ENCODE measurements at places on chromosomes 6 and 20.

DNA sequence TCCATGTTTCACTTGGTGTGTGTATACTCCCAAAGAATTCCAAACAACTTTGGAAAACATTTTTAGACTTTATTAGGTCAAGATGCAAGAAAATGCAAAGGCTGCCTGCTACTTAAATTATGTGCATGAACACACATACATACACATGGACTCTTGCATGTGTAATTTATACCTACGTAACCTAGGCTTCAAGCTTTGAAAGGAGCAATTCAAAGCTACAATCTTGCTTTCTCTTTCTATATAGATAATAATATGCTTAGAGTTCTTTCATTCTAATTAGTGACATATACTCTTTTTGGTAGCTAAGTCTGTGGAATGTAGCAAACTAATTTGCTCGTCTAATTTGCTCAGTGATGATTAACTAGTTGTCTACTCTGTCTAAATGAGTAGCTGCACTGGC, 146.5 kb downstream of the EPHA7 start:
- DNase-seq, result no peak

DNA sequence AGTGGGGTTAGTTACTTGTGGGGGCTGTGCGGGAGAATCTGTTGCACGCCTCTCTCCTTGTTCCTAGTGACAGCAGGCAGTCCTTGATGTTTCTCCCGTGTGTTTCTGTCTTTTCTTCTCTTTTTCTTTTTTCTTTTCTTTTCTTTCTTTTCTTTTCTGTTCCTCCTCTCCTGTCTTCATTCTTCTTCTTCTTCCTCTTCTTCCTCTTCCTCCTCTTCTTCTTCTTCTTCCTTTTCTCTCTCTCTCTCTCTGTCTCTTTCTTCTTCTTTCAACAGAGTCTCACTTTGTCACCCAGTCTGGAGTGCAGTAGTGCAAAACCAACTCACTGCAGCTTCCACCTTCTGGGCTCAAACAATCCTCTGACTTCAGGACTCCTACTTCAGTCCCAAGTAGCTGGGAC, 6.8 kb upstream of the AIG1 start:
- no peak for DNase-seq

- peak; percentile 89 for DNase-seq
Measured at GRCh38 chr6:46719099-46719498, 16.1 kb downstream of the PLA2G7 start.

GRCh38 chr20:24816907-24817306, 132.2 kb upstream of the CST7 start:
- DNase-seq, result no peak

- DNase-seq, result peak; percentile 78
Measured at GRCh38 chr20:17875106-17875980, 93.3 kb downstream of the SNX5 start.

- peak; percentile 79 for DNase-seq
Measured at GRCh38 chr20:63497946-63498935, 642 bp downstream of the EEF1A2 start.

DNA sequence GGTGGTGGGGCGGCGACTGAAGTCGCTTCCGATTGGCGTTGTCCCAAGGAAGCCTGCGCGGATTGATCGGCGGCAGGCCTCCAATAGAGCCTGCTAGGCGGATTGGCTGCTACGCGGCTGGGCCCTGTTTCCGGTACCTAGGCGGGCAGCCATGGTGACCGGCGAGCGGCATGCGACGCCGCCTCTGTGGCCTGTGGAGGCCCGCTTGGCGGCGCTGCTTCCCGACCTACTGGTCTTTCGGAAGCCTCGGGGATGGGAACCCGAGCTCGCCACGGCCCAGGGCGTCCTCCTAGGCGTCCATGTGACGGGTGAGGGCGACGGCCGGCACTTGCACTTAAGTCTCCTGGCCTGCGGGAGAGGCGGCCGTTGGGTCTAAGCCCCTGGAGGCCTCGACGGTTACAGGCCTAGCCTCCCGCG, 28.1 kb downstream of the NFYA start:
- DNase-seq, result no peak

- DNase-seq, result no peak
Measured at GRCh38 chr6:17928514-17929430, 58.7 kb downstream of the KIF13A start.

- no peak for DNase-seq
Measured at GRCh38 chr6:145967549-145967948, 3.4 kb upstream of the SHPRH start.

DNA sequence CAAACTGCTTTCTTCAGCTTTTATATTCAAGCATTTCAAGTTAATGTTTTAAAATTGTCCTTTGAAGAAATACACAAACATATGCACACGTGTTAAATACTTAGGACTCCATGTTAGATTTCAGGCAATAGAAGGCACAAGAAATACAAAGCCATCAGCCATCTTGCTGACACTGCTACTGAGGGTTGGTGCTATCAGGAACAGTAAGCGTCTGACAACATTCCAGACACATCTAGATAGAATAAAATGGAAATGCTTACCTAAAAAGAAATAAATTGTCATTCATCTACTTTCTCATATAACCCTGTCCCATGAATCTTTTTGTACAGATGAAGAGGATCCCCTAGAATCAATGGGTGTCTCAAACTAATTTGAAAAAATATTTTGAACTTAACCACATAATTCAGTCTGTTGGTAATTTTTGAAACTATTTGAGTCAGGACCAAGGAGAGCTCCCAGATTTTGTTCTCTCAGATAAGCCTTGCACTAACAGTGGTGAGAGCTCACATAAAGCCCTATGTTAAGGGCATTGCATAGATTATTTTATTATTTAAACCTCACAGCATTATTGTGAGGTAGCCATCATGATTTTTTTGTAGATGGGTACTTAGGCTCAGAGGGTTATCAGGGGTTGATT, 631.1 kb upstream of the POU3F2 start:
- no peak for DNase-seq

- no peak for DNase-seq
Measured at GRCh38 chr20:17497821-17498580, 33.2 kb downstream of the BFSP1 start.

- peak; percentile 42 for DNase-seq
Measured at GRCh38 chr6:167532410-167533288, 207.8 kb downstream of the TTLL2 start.

DNA sequence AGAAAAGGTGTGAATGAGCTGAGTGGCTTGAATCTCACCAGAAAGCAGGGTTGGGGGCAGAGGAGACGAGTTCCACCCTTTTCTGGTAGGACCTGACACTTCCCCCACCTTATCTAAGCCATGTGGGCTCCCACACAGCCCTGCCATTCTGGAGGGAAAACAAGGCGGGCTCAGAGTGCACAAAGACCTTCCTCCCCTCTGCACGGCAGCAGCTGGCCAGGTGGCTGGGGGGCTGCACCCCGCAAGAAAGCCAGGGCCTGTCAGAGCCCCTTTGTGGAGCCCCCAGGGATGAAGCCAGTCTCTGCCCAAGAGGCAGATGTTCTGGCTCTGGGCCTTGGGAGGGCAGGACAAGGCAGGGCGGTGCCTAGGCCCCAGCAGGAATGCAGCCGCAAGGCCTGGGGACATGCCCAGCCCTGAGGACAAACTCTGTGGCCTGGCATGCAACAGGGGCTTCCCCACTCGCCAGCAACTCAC, 48.4 kb upstream of the DSN1 start:
- peak; percentile 81 for DNase-seq

- peak; percentile 27 for DNase-seq
Measured at GRCh38 chr6:99467509-99468106, 42.5 kb upstream of the PNISR start.

DNA sequence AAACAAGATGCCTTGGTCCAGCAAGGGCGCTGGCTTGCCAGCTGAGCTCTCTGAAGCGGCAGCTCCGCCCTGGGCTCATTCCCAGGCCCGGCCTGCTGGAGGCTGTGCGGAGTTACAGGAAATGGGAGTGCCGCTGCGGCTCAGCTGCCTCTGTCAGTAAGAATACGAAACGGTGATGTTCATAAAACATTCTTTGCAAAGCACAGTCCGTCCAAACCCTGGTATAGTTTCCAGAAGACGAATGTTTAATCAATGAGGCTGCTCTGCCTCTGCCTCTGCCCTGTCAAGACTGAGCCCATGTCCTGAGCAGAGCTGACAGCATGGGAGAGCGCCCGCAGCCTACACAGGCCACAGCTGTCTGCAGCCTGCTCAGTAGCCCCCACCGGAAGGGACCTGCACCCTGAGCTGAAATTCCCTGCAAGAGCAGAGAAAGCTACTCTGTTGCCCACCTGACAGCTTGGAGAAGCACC, 153.3 kb upstream of the SNX9 start:
- DNase-seq, result peak; percentile 69

GRCh38 chr6:15023448-15023847, 222.4 kb upstream of the JARID2 start:
- no peak for DNase-seq

- no peak for DNase-seq
Measured at GRCh38 chr6:158164579-158165170, 3.4 kb downstream of the SERAC1 start.

Data from RPMI7951 (cell line).